ENCODE measurements at places on chromosomes 12 and 14.

DNA sequence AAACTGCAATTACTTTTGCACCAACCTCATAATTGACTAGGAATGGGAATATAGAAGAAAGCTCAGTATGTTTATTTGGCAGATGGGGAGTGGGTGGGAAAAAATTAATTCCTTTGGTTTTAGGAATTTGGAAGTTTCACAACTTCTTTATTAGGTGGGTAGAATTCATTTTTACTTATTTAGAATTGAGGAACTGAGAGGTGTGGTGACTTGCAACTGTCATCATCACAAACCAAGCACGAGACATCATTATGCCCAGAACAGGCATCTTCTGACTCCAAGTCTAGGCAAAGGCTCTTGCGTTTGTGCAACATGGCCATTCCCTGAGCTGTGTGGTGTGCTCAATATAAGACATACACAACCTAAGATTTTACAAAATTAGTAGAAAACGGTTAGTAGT lies 380.0 kb downstream of the ATP23 start:
- DNase-seq: no peak

DNA sequence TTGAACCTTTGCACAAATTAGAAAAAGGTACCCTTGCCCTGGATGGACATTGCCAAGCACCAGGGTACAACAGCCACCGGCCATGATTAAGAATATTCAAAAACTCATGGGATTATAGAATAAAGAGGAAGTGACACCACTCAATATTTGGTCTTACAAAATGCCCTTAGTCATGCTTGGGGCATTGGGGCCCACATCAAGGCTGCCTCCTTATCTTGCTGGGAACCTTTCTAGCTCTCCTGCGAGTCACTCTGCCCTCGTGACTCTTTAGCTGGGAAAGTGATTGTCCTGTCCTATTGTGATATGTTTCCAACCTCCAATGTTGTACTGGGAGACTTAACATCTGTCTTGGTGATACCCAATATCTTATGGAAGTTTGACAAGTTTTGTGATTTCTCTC lies 57.8 kb downstream of the GTF2A1 start:
- DNase-seq: no peak

DNA sequence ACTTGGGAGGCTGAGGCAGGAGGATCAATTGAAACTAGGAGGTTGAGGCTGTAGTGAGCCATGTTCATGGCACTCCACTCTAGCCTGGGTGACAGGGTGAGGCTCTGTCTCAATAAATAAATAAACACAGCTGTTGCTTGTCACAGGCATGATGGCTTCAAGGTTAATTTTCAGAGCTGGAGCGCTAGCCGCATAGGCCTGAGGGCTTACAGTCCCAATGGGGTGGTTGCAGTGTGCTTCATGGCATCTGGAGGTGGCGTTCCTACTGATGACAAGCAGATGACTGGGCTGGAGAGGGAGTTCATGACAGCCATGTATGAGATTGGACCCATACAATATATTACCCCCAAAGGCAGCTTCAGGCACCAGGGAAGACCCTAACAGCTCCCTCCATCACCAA lies 1.6 kb upstream of the FMNL3 start:
- no peak for DNase-seq

- no peak for DNase-seq
Measured at GRCh38 chr12:57258977-57259970, 8.3 kb upstream of the STAC3 start.

DNA sequence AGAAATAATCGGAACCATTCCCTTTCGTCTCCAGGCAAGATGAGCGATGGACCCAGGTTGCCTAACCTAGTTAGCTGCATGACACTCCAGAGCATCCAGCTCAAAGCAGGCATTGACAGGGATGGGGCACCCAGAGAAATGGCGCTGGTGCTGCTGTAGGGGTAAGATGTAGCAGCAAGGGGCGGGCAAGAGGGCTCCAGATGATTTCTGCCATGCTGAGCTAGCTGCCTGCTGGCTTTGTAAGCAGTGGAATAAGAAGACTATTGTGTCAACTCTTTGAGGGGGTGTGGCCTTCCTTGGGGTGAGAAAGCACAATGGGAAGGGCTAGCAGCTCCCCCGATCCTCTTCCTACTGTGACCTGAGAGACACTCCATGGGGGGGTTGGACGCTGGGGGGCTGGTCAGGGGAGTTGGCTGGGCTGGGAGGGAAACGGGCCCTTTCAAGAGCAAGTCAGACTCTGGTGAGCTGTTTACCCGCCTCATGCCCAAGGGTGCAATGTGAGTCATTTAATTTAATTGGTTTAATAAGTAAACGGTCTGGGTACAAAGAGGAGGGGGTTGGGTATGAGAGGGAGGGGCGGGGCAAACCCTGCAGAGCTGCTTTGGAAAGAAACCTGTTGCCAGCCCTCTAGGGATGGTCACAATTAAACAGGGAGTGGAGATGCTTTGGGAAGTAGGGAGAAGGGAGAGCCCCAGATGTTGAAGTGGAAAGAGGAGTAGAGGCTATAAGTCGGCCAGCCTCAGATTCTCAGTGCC lies 50.5 kb downstream of the B4GALNT3 start:
- no peak for DNase-seq

GRCh38 chr12:124518051-124518932 lies 49.1 kb downstream of the NCOR2 start:
- no peak for DNase-seq

- peak; percentile 19 for DNase-seq
Measured at GRCh38 chr14:77965919-77966435, 166.1 kb downstream of the ADCK1 start.

DNA sequence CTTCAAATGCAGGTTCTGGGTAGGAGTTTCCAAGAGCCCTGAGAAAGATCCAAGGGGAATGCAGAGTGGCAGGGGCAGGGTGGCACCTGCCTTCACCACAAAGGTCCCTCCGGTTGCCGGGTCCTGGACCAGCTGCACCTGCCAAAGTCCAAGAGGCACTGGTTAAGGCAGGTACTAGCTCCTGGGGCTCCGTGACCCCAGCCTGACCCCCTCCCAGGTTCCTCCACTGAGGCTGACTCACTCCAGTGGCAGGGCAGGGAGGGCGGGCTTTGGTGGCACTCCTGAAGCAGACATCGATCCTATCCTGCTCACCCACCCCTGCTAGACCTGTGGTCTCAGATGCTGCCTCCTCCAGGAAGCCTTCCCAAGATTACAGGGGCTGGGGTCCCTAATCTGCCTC lies 11.4 kb downstream of the RPS6KL1 start:
- DNase-seq: no peak

DNA sequence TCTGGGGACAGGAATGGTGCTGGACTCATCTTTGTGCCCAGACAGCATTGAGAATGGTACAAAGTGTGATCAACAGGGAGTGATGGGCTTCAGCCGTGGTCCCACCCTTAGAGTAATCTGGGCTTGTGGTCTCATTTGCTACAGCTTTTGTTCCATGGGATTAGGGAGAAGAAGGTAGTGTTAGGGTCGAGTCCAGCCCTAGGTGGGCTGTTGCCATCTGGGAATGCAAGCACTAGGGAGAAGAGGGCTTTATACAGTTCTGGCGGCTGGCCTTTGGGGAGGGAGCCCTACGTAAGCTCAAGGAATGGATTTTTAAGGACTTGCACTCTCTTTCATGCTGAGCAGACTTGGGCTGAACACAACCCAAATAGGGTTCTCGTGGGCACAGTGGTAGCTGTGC lies 4.9 kb downstream of the PLEKHG3 start:
- no peak for DNase-seq

- no peak for DNase-seq
Measured at GRCh38 chr14:92668276-92668973, 80.0 kb downstream of the LGMN start.

- no peak for DNase-seq
Measured at GRCh38 chr14:70926235-70926830, 19.1 kb downstream of the PCNX1 start.

- no peak for DNase-seq
Measured at GRCh38 chr14:71248194-71248593, 340.9 kb downstream of the PCNX1 start.

DNA sequence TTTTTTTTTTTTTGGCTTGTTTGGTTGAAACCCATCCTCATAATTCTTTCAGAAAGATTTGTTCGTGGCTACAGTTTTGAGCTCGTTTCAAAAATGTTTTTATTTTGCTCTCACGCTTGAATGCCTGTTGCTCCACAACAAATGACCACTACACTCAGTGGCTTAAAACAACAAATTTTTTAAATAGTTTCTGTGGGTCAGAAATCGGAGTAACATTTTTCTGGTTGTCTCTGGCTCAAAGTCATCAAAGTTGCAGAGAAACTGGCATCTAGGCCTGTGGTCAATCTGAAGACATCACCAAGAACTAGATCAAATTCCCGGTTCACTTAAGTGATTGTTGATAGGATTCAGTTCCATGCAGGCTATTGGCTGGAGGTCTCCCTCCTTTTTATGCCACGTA lies 560.0 kb downstream of the SNAPC1 start:
- no peak for DNase-seq

DNA sequence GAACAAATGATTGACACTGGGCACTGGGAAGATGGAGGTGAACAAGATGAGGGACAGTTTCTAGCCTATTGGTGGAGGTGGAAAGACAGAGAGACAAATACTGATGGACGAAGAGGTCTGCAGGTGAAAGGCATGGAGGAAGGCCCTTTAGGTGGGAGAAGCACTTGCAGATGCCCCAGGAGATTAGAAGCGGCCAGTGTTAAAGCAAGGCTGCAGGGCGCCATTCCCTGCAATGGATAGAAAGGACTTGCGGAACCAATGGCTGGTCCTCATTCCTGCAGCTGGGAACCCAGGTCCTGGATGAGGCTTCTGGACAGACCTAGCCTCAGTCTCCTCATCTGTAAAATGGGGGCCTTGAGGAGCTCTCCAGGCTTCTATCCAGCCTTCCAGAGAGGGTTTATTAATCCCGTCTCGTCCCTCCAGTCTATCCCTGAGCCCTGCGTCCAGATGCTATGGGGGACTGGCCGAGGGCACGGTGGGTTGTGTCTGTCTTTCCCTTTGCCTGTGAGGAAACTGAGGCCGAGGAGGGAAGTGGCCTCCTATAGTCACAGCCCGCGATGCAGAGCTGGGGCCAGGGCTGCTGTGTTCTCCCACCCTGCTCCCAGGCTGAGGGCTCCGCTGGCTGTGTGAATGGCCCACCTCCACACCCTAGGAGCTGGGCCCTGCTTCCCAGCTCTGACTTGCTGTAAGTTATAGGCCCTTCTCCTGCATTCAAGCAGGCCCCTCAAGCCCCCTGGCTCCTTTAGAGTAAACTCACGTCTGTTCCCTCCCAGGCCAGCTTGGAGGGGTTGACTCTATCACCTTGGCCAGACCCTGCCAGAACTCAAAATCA lies 33.0 kb downstream of the CYP46A1 start:
- DNase-seq: no peak

DNA sequence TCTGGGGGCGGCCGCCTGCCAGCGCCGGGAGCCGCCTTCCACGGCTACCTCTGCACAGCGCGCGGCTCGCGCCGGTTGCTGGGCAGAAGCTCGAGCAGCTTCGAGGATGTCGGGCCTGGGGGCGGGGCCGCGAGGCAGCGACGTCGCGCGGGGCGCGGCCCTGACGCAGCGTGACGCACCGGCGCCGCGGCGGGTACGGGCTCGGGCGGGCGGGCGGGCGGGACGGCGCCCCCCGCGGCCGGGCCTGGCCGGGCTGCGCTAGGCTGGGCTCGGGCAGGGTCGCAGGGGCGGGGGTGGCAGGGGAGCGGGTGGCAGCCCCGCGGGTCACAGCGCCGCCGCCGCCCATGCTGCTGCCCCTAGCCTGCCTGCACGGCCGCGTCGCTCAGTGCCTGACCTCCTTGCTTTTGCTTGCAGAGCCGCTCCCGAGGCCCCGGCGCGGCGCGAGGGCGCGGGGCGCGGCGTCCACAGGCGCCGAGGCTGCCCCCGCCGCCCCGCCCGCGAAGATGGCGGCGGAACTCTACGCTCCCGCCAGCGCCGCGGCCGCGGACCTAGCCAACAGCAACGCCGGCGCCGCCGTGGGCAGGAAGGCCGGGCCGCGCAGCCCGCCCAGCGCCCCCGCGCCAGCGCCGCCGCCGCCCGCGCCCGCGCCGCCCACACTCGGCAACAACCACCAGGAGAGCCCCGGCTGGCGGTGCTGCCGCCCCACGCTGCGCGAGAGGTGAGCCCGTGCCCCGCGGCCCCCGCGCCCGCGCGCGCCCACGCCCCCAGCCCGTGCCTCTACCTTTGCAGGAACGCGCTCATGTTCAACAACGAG lies at the start of gene BTBD6:
BTBD6 (plus strand) TSS at position 166 of the 814 bp plus-strand sequence; CDS start at position 345, 179 bp downstream.
- peak; percentile 87 for DNase-seq

- DNase-seq: peak; percentile 52
Measured at GRCh38 chr12:120962532-120963020, 15.8 kb upstream of the HNF1A start.

GRCh38 chr12:81203671-81204204 lies 125.9 kb downstream of the ACSS3 start:
- DNase-seq: no peak

DNA sequence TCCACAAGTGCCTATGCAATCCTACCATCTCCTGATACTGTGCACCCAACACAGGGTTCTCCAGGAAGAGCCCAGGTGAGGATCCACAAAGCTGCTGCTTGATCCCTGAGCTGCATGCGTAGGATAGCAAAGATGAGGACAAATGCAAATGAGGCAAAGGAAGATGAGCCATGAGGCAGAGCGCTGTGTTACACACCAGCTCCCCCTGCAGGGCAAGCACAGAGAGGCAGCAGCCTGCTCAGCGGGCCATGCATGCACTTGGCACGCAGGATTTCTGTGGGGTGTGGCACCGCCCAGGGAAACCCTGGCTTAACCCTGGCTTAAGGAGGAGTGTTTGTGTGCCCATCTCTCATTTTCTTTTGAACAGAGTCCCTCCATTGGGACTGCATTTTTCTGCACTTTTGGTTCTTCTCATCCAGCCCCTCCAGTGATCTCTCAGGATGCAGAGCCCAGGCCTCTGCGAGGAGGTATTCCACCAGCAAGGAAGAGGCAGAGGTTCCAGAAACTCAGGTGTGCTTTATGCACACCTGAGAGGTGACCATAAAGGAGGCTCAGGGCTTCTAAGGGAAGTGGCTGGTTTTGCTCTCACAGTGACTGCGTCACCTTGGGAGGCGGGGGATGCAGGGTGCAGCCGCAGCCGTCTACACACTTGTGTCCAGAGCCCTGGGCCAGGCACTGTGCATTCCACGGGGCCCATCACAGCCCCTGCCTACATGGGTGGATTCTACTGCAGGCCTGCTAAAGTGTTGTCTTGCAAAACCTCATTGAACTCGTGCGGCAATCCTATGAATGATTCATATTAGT lies 973.3 kb upstream of the TMEM132C start:
- peak; percentile 59 for DNase-seq

- DNase-seq: no peak
Measured at GRCh38 chr12:23222801-23223200, 597.8 kb downstream of the ETNK1 start.

DNA sequence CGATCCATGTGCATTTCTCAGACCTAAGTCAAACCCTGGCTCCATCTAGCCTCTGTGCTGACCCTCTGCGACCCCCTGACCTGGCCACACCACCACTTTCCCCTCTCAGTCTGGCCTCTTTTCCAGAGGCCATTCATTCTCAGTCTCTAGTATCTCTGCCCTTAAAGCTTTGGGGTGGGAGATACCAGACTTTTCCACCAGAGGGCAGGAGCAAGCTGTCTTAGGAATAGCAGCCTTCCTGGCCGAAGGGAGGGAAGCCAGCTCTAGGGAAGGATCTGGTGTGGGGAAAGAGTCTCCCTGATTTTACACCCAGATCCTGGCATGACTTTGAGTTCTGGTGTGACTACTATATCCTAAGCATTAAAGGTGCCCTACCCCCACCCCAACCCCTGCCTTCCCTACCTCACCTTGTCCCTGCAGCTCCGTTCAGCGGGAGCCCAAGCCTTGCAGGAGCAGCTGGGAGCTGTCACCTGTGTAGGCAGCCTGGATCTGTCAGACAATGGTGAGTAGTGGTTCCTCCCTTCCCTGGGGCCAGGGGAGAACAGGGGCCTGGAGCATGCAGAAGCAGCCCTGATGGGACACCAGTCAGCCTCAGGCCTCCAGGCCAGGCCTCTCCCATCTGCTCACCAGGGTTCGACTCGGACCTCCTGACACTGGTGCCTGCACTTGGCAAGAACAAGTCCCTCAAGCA lies 6.6 kb downstream of the CARMIL3 start:
- peak; percentile 77 for DNase-seq

Measured in activated CD4-positive, alpha-beta T cell treated with anti-CD3 and anti-CD28 coated beads, Interleukin-2, Interleukin-4, amounts not matched to agents 100 ng/mL and 50 ng/mL, durations not matched to agents 16 hours and 8 hours (primary cell).